ENCODE measurements at places on chromosomes 1 and 21.

GRCh38 chr1:185696422-185697150 is 37.6 kb upstream of the HMCN1 start:
- no peak for DNase-seq

DNA sequence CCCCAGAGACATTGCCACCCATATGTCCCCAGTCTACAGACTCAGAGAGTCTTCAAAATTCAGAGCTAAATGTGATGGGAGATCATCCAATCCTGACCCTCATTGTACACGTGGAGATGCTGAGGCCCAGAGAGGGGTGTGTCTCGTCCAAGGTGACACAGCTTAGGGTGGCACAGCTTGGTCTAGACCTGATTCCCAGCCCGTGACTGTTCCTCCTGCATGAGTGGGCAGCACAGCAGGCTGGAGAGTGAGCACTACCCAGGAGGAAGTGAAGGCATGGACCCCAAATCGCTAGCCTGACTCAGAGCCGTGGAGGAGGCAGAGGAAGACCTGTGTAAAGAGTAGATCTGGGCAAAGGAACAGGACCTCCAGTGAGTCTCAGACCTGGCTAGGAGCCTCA is 16.4 kb downstream of the S100A7 start:
- DNase-seq: no peak

GRCh38 chr1:116781034-116781433 is 26.8 kb downstream of the CD2 start:
- DNase-seq: no peak

GRCh38 chr1:24770881-24771280 is 25.6 kb downstream of the CLIC4 start:
- no peak for DNase-seq

DNA sequence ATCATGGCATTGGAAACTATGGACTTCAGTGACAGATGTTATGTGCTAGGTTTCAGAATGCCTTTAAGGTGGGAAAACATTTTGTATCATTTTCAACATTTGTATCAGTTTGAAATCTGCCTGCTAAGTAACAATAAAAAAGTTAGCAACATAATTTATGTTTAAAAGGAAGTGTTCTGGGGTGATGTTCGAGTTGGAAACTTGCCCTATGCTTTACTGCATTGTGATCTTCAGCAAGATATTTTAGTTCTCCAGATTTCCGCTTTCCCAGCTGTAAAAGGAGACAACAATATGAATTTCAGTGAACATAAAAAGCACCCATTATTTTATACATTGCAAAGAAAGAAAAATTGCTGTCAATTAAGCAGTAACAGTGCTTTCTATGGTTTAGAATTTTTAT is 187.4 kb downstream of the DISC1 start:
- no peak for DNase-seq

GRCh38 chr1:26028490-26028980 is 7.0 kb downstream of the EXTL1 start:
- DNase-seq: no peak

DNA sequence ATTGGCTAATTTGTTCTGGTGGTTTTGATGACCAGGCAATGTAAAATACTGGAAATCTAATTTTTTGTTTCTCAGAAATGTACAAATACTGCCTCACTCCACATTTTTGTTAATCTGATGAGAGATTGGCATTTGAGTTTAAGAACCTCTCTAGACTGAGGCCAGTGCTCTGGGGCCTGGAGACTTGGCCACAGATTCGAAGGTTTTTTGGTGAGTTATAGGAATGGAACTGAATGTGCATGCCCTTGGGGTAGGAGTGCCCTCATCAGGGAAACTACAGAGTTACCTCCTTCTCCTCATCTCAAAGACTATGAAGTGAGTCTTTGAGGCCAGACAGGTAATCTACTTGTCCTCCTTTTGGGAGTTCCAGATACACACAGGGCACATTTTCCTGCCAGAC is 347.9 kb downstream of the LTN1 start:
- no peak for DNase-seq

DNA sequence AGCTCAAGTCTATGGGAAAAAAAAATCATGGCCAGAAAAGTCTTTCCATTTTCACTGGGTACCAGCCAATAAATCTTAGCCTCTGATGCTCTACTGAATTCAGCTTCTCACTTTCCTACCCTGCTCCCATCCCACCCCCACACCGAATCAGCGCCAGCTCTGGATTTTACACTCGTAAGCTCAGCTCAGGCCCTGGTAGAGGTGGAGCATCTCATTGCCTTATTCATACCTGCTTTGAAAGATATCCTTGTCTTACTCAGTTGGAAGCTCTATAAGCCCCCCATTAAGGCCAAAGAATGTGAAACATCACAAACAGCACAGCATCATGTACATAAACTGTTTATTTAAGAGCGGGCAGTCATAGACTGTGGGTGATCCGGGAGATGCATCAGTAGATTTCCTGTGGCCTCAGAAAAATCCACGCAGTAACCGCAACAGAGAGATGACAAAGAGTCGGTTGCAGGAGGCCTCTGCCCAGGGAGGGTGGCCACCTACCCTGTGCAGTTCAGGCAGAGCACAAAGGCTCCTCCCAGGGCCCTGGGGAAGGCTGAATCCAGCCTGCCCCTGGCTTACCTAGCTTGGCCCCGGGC is 36.4 kb upstream of the ETS2 start:
- DNase-seq: no peak

DNA sequence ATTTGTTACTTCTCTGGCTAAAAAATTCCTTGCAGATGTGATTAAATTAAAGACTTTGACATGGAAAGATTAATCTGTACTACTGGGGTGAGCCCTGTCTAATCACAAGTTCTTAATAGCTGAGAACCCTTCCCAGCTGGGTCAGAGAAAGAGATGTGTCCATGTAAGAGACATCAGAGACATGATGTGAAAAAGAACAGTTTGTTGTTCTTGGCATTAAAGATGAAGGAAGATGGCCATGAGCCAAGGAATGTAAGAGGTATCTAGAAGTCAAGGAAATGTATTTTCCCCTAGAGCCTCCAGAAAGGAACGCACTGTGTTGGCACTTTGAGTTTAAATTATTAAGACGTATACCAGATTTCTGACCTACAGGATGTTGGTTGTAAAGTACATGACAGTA is 1271.5 kb upstream of the PRMT6 start:
- no peak for DNase-seq

GRCh38 chr1:209802780-209803152 is 3.2 kb downstream of the IRF6 start:
- no peak for DNase-seq

GRCh38 chr1:35598895-35599294 is 25.8 kb downstream of the TFAP2E start:
- DNase-seq: no peak

DNA sequence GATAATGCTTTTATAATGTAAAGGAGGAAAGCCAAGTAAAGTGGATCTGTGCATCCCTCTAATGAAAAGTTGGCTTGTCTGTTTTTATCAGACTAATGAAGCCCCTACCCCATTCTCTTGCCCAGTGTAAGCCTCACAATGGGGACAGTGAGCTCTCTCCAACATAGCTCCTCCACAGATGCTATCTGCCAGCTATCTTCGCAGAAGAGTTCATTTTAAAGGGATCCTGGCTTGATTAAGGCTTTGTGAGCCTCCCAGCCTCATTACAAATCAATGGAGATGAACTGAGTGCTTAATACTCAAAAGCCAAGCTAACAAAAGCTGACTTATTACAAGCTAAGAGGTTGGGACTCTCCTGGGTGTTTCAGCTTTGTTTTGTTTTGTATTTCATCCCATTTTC is 514.7 kb downstream of the NUF2 start:
- DNase-seq: no peak

DNA sequence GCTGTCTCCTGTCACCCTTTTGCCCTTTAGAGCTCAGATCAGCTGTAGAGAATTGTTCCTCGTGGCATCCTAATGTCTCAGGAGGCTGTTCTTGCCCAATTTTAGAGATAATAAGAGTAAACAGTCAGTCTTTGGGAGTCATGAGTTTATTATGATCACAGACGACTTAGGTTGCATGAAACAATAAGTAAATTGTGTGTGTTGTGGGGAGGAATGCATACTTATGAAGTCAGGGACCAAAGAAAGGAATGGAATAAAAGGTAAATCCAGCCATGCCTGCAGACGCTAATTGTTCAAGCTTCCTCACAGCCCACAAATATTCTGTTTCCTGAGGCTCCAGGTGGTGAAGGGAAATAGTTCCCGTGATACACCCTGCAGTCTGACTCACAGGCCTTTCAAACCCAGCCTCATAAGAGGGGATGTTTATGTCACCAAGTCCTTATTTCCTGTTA is 897 bp downstream of the EPHX4 start:
- DNase-seq: no peak

DNA sequence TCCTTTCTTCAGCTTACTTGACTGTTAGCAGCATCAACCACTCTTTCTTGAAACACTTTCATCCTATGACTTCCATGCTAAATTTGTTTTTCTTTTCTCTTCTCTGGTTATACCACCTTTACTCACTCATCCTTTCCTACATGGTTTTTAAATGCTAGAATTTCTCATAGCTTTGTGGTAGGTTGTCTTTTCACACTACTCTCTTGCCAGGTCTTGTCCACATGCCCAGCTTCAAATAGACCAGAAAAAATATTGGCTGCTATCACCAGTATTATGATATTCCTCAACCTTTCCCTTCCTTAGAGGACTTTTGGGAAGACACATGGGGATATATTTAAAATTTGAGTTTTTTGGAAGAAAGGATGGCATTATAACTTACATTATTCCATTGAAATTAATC is 48.8 kb downstream of the PPP1R12B start:
- no peak for DNase-seq

GRCh38 chr1:110771245-110772022 is 96.7 kb upstream of the KCNA3 start:
- DNase-seq: no peak
